ENCODE measurements at places on chromosomes 3 and 15.

GRCh38 chr3:85370341-85370740 lies 411.6 kb downstream of the CADM2 start:
- no peak for DNase-seq

DNA sequence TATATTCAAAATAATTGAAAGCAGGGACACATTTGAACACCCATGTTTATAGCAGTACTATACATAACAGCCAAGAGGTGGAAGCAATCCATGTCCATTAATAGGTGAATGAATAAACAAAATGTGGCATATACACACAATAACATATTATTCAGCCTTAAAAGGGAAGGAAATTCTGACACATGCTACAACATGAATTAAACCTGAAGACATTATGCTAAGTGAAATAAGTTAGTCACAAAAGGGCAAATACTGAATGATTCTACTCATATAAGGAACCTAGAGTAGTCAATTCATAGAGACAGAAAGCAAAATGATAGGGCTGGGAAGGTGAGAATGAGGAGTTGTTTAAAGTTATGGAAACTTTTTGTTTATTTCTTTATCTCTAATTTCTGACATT lies 40.9 kb downstream of the SNTN start:
- DNase-seq: no peak

DNA sequence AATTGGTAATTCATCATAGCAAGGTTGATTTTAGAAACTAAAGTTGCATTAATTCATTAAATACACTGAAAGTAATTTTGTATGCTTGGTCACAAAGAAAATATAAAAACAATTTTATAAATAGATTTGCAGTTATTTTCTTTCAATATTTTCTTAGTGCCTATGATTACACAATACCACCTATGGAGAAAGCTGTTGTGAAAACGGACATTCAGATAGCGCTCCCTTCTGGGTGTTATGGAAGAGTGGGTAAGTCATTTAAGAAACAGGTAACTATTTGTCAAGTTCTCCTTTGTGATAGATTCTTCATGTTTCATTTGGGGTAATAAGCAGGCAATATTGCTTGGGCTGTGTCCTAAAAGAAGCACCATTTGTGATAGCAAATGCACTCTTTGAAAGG lies 3.0 kb downstream of the DUT start:
- no peak for DNase-seq

DNA sequence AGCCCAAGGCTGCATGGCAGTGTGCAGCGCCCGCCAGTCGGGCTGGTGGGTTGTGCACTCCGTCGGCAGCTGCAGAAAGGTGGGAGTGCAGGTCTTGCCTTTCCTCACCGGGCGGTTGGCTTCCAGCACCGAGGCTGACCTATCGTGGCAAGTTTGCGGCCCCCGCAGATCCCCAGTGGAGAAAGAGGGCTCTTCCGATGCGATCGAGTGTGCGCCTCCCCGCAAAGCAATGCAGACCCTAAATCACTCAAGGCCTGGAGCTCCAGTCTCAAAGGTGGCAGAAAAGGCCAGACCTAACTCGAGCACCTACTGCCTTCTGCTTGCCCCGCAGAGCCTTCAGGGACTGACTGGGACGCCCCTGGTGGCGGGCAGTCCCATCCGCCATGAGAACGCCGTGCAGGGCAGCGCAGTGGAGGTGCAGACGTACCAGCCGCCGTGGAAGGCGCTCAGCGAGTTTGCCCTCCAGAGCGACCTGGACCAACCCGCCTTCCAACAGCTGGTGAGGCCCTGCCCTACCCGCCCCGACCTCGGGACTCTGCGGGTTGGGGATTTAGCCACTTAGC lies 4.3 kb downstream of the ISL2 start:
- DNase-seq: no peak

DNA sequence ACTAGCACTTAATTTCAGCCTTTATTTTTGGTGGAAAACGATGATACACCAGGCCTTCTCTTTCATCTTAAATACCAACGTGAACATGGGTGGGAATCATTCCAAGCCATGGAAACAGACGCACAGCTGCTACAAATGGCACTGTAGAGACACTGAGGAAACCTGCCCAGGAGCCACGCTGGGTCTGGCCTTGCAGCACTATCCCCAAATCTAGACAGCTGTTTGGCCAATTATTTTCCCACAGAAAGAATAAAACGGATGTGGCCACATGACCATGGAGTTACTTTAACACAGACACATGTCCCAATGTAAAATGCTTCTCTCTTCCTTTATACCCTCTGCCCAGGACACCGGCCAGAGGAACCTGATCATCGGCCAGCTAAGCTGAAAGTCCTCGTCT lies 83.6 kb upstream of the OCA2 start:
- no peak for DNase-seq

DNA sequence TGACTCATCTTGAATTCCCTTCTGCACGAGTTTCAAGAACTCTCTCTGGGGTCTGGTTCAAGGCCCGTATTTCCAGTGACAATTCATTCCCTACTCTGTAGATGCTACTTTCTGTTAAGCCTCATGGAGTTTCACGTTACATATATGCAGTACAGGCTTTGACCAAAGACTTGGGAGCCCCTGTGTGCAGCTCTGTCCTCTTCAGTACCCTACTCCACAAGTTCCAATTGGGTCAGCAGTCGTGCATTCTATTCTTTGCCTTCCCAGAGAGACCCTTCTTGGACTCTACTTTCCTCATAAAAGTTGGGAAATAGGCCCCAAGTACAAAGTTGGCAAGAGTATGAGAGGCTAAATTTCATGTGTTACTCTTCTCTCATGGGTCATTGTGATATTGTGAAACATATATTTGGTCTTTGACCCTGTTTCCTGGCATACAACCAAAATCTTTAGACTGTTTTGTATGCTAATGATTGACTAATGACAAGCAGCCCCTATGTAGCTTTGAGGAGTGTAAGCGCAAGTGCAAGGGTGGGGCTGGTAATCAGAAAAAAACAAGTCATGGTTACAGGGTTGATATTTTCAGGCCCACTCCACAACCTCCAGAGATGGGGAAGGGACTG lies 15.0 kb upstream of the CCDC50 start:
- DNase-seq: no peak

Measured in activated naive CD4-positive, alpha-beta T cell (primary cell).